ENCODE measurements at places on chromosomes 7 and 10.

DNA sequence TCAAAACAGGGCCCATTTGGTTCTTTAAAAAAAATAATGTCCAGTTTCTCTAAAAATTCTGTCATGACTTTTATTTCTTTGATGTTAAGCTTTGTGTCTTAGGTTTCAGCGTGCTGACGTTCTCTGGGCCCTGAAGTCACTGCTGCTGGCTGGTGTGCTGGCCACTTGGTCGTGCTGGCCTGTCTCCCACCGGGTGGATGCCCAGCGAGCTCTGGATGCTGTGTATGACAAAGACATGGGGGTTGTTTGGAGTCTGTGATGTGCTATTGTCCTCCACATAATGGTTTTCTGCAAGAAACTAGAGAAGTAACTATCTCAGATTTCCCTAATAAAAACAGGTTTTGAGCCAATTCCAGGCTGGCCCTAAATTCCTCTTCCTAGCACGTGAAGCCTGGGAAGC lies 9.5 kb upstream of the IDI2 start:
- DNase-seq: no peak

GRCh38 chr7:91383053-91383904 lies 119.0 kb downstream of the FZD1 start:
- DNase-seq: no peak

DNA sequence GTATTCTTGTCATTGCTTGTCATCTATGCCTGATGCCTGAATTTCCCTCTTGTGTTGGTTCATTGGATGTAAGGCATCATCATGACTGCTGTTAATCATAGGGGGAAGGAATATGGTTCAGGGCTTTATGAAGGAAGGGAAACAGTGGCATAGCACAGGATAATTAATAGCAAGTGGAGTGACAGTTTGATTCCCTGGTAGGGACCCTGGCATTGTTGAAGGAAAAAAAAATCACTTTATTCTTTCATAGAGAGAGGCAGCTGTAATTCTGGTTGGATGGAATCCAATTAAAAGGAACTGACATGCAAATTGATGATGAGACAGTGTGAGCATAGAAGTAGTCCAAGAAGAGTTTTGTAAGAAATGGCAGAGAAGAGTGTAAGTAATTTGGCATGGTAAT lies 121.4 kb downstream of the AUTS2 start:
- DNase-seq: no peak

GRCh38 chr7:83643012-83643411 lies 5.9 kb downstream of the SEMA3E start:
- DNase-seq: no peak

DNA sequence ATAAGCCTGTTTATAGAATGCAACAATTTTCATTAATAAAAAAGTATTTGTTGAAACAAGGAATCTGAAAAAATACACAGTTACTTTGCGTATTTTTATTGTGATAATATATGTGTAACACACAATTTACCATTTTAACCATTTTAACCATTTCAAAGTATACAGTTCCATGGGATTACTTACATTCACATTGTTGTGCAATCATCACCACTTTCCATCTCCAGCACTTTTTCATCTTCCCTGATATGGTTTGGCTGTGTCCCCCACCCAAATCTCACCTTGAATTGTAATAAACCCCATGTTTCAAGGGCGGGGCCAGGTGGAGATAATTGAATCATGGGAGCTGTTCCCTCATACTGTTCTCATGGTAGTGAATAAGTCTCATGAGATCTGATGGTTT lies 61.3 kb upstream of the GLCCI1 start:
- no peak for DNase-seq

- DNase-seq: peak; percentile 87
These were observed 26.5 kb downstream of the NUB1 start for GRCh38 chr7:151368136-151368571.

DNA sequence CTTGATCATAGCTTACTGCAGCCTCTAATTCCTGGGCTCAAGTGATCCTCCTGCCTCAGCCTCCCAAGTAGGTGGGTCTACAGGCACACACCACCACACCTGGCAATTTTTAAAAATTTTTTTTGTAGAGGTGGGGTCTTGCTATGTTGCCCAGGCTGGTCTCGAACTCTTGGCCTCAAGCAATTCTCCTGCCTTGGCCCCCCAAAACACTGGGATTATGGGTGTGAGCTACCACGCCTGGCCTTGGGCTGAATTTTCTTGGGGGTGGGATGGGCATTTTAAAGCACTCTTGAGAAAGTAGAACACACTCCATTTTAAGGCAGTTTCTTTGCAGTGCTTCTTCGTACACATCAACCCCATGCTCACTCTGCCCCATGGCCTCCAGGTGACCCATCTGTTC lies 28.7 kb downstream of the TBXAS1 start:
- peak; percentile 7 for DNase-seq

DNA sequence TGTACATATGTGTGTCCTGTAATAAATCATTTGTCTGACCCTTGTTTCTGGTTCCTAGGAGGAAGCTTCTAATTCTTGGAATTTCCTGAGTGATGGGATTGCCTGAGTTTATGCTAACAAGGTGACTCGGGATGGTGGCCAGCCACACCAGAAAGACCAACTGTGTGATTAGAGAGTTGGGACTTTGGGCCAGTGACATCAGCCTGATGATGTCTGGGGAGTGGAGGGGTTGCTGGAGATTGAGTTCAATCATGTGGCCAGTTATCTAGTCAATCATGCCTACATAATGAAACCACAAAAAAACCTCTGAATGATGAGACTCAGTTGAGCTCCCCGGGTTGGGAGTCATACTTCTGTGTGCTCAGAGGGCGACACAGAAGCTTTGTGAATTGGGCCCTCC lies 23.5 kb upstream of the CARD11 start:
- no peak for DNase-seq

DNA sequence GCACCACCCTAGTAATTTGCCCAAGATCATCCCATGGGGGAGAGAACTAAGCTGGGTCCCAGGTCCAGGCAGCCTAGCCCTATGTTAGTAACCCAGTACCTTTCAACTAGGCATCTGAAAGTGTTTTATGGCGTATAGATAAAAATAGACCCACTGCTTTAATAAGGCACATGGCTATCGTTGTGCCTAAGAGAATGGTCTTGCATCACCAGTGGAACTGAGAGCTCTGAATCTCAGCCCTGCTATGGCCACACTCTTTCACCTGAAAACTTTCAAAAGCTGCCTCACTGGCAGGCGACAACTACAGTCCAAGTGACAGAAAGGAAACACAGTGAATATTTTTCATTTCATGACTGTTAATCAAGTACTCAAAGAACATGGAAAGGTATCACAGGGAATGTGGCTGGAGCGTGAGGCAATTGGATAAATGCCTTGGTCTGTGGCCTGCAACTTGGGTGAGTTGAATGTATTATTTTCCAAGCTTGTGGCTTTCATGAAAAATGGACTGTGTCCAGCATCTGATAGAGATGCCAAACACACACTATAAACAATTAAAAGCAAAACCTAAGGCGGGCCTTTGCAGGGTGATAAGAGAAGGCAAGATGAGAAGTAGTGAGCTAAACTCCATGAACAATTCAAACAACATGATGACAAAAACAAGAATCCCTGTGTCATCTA lies 18.0 kb upstream of the SFMBT2 start:
- no peak for DNase-seq

GRCh38 chr7:17103984-17104383 lies 194.5 kb upstream of the AHR start:
- no peak for DNase-seq

- no peak for DNase-seq
These were observed 162.7 kb upstream of the PRSS1 start for GRCh38 chr7:142586611-142587010.

- DNase-seq: no peak
These were observed 324.3 kb downstream of the PTPRN2 start for GRCh38 chr7:158263110-158263963.

GRCh38 chr10:67306588-67307205 lies 380.9 kb downstream of the LRRTM3 start:
- peak; percentile 69 for DNase-seq

GRCh38 chr7:7421826-7422225 lies 113.8 kb downstream of the COL28A1 start:
- DNase-seq: no peak

DNA sequence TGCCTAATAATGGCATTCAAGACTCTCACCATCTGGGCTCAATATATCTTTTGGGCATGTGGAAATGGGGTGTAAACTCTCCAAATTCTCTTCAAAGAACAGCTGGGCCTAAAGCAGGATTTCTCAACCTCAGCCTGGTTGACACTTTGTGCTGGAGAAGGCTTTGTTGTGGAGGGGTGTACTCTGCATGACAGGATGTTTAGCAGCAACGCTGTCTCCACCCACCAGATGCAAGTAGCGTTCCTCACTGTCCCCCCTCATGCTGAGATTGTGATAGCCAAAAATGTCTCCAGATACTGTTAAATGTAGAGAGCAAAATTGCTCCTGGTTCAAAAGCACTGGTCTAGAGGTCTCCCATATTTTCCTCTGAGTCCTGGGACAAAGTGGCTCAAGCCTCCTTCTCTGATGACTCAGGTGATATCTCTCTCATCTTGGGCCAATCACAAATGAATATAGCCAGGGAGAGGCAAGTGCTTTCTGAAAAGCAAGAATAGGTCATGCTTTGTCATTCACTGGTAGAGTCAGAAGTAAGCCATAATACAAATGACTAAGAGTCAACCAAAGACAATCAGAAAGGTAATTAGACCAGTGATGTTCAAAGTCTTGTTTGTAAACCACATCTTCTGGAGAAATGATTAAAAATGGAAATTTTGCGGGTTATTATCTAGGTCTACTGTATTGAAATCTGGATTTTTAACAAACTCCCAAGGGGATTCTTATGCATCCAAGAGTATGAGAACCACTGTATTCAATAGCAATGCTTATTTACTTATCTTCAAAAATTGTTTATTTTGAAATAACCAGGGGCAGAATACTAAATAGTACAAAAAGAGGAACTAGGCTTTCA lies 330.8 kb downstream of the PTEN start:
- DNase-seq: no peak

DNA sequence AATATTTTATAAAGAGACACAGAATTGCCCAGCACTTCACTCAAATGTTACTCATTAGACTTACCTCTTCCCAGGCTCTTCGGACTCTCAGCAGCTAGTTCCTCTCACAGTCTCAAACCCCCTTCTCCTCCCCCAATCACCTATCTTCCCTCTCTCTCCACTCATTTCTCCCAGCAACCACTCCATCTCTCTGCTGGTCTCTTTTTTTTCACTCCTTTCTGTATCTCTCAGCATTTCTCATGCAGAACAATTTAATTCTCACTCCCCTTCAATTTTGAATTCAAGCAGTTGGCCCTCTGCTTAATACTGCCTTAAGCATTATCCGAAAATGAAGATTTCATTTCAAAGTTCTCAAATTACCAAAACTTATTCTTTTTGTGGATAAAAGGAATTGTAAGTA lies 34.4 kb upstream of the CAV2 start:
- no peak for DNase-seq

DNA sequence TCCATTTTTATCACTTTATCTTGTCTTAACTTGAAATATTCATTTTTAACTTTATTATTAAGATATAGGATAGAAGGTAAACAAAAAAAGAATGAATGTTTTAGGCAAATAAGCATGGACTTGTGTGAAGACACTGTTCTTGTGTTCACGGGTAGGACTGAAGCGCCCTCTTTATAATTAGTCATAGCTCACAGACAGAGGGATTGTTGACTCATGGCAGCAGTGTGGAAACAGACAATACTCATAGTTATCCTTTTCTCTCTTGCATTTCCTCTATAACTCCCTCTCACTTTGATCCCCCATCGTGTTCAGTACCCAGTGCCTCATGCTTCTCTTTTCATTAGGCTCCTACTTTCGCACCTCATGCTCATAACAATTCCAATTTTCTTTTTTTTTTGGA lies 731.8 kb downstream of the PHTF2 start:
- no peak for DNase-seq

DNA sequence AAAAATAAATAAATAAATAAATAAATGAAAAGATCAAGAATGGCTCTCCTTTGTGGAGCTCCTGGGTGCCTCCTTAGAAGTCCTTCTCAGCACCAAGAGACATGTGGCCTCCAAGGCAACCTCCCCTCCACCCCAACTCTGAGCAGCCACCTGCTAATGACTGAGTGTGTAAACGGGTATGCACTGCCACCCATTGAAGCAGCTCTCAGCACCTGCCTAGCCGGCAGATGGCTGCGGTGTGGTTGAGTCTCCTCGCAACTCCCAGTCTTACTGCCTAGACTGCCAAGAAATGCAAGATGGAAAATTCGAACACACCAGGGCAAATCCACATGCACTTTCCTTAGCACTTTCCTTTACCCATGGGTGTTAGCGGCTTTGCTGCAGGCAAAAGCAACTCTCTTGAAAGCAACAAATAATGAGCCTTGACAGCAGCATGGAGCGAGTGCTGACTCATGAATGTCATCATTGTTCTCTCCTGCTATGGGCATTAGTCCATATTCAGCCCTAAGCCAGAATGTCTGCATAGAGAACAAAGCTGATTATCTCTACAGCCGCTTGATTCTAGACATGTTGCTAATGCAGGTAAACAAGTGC lies 913.9 kb upstream of the AUTS2 start:
- no peak for DNase-seq

DNA sequence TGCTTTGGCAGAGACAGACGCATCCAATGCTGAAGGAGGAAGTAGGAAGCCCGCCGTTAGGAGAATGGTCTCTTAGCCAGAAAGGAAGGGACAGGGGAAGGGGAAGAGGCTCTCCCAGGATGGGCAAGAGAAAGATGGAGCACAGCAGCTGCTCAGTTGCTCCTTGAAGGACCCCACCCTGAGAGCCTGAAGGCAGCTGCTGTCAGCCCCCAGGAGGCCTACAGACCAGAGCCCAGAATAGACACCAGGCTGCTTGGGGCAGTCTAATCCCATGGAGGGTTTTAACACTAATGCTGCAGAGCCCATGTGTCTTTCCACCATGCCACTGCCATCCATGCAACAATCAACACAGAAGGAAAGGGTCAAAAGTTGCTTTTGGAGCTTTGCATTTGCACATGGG lies 3.5 kb upstream of the C7orf33 start:
- no peak for DNase-seq

- DNase-seq: no peak
These were observed 67.8 kb downstream of the TBX20 start for GRCh38 chr7:35185908-35186731.
